ENCODE measurements at places on chromosomes 11 and 22.

- peak; percentile 55 for DNase-seq
Observed at GRCh38 chr11:128686745-128687177, 7.1 kb upstream of the FLI1 start.

- DNase-seq, result no peak
Observed at GRCh38 chr11:122745111-122745510, 89.6 kb downstream of the UBASH3B start.

GRCh38 chr22:32542677-32543357 is 68.2 kb downstream of the FBXO7 start:
- DNase-seq, result no peak

- no peak for DNase-seq
Observed at GRCh38 chr11:29119707-29120618, 896.9 kb downstream of the KCNA4 start.

GRCh38 chr11:71538666-71538990 is 803 bp downstream of the KRTAP5-8 start:
- no peak for DNase-seq

GRCh38 chr11:10087186-10087922 is 206.7 kb downstream of the SBF2 start:
- DNase-seq, result no peak

GRCh38 chr11:88206751-88207150 is 31.5 kb upstream of the RAB38 start:
- DNase-seq, result no peak

- DNase-seq, result no peak
Observed at GRCh38 chr11:17812091-17812864, 77.7 kb downstream of the KCNC1 start.

DNA sequence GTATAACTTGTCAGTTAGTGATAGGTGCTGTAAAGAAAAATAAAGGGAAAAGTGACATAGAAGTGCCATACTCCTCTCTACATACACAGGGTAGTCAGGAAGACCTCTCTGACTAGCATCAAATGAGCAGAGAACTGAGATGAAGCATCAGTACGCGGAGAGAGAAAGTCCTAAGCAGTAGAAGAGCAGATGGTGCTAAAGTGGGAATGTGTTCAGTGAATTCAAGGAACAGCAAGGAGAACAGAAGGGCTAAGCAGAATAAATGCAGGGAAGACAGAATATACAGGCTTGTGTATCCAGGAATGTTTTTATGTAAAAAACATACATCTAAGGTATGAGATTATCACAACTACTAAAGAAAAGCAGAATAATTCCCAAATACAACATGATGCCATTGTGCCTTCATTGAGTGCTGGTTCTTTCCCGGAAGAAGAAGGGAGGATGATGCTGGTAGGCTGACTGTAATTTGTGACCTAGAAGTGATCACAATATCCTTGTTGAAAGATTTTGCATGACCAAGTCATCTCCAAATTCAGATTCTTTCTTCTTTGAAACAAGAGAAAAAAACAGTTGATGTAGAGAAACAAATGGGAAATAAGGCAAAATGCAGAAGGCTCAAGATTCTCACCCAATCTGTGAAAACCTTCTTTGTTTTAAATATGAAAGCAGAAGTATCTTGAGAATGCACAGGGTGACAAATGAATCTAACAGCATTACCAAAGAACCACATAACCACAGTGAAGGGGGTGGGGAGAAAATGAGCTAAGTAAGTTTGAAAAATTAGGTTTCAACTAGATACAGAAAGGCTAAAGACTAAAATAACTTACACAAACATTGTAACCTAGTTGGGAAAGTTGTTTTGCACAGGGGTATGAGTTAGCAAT is 20.5 kb downstream of the MRE11 start:
- no peak for DNase-seq

DNA sequence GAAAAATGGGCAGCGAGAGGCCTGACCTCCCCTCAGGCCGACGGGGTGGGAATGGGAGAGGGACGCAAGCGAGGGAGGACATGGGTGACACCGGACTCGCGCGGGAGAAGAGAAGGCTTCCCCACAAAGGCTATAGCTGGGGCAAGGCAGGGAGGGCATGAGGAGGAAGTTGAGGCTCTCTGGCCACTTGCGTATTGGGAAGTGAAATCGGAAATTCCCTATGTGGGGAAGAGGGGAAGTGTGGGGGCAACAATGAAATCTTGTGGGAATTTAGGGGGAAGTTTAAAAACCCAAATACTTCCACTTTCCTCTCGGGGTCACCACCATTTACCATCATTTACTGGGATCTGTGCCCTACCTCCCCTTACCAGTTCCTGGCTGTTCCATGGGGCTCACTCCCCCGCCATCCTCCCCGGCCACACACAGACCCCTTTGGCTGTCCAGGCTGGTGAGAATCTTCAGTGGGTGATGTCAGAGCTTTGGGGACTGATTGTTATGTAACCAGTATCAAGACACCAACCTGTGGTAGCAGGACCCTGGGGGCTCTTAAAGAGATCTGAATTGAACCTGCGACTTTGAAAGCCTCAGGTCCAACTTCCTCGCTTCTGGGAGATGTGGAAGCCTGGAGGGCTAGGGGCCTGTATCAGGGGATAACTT is 951 bp upstream of the EHD1 start:
- DNase-seq, result no peak

- no peak for DNase-seq
Observed at GRCh38 chr11:67284811-67285540, 4.1 kb upstream of the ANKRD13D start.

DNA sequence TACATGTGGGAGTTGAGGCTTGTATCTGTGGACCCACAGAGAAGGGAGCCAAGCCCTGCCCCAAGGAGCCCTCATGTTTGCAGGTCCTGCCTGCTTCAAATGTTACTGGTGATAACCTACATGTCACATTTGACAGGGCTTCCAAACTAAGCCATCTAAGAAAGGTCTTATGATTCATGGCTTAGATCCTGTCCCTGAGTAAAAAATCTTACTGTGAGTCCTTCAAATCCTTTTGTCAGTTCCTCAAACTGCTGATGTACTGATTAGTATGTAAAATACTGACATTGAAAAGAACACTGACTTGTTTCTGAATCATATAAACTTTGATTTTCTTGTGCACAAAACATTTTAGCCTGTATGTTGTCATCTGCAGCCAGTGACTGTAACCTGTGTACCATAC is 1.0 kb upstream of the PANX1 start:
- DNase-seq, result no peak

DNA sequence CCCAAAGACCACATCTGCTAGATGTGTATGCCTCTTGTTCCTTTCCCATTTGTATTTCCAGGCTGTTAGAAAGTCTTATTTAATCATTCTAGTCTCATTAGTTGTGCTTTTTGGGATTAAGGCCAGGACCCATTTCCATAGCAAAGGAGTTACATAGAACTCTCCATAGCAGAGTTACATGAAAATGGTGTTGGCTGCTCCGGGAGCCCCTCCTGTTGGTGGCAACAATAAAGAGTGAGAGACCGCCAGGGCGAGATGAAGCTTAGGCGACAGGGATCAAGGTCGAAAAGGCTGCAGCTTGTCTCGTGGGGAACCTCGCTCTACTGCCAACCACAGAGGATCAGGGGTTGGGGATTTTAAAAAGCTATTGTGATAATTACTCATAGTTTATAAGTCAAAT is 58.3 kb downstream of the GRIK4 start:
- DNase-seq, result no peak

- no peak for DNase-seq
Observed at GRCh38 chr11:105032495-105032894, 2.4 kb downstream of the CASP1 start.

DNA sequence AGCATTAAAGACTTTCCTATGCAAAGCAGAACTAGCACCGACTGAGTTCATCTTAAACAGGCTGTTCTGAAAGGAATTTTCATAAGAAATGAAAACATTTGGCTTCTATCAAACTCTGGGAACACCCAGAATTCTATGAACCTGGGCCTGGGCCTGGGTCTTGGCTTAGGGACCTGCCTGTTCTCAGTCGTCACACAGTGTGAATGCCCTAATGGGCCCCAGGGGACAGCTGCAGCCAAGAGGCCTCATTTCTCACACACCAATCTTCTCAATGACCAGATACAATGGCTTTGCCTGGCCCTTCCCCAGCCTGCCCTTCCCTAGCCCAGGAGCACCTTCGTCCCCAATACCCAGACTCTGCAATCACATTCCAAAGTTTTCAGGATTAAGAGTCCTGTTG is 234.9 kb upstream of the ARHGAP20 start:
- no peak for DNase-seq

- no peak for DNase-seq
Observed at GRCh38 chr11:121615501-121615900, 162.7 kb upstream of the SORL1-AS1 start.

DNA sequence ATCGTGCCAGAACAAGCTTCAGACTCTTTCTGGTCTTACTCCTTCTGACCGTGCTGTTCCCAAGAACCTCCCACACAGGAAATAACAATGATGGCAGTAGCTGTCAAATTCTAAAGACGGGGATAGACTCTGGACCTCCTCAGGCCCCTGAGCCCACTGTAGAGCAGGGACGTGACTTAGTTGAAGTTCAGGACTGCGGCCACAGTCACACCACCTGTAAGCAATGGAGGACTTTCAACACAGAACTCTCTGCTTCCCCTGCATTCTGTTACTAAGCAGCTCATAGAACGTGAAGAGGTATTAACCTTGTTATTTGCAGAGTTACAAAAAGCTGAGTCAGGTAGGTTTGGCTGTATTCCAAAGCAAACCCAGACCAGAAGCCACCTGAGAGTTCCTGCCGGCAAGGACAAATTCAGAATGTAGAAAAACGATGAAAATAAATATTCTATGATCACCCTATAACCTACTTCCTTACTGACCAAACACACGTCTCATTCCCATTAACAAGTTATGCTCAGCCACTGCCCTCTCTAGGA is 12.7 kb downstream of the TMEM45B start:
- no peak for DNase-seq

- DNase-seq, result no peak
Observed at GRCh38 chr11:128232588-128232987, 354.8 kb downstream of the ETS1 start.

DNA sequence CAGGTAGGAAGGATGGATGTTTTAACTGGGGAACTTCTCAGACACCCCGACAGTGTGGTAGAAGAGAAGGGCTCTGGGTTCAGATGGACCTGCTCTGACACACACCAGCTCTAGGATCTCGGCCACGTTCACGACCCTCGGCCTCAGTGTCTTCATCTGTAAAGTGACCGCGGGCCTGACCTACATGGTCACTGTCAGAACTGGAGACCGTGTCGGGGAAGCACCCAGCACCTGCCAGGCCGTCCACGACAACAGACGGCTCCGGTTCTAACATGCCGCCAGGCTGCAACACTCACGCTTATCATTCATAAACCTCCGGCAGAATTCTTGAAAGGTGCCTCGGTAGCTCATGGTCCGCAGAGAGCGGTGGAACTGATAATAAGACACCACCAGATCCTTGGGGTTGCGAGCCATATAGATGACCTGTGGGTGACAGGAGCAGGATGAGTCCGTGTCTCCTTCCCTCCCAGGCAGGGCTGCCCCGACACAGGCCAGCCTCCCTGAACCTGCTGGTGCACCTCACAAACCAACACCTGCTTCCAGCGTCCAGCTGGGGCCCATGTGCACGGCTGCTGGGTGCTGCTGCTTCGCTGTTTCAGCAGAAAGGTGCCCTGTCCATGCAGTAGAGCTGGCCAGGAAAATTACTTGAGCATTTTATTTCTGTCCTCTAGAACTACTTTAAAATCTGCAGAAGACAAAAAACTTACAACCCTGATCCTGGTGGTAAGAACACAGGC is 23.6 kb downstream of the SULT4A1 start:
- no peak for DNase-seq

DNA sequence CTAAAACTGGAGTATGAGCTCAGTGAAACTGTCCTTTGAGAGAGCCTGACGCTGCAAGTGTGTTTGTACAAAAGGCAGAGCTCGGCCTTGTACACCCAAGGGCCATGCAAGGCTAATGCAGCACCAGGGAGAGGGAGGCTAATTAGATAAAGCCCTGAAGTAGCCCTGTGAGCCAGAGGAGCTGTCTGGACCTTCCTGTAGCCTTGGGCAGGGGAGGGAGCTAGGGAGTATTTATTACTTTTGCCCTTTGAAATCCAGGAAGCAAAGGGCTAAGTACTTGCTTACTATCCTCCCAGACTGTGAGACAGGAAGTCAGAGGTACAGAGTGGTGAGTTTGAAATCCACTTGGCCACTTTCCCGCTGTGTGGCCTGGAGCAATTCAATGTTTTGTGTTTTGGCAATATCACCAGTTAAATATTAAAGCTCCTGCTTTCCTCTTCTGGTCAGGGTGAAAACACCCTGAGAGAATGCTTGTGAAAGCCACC is 10.2 kb upstream of the LDHA start:
- DNase-seq, result no peak

- DNase-seq, result no peak
Observed at GRCh38 chr11:2325719-2326118, 23.9 kb downstream of the TSPAN32 start.

GRCh38 chr11:111520560-111520959 is 6.0 kb downstream of the HOATZ start:
- no peak for DNase-seq

GRCh38 chr22:42549331-42550060 is 4.3 kb upstream of the SERHL2 start:
- DNase-seq, result no peak

GRCh38 chr22:27032091-27032761 is 374.8 kb downstream of the MIAT start:
- DNase-seq, result peak; percentile 94

- DNase-seq, result no peak
Observed at GRCh38 chr22:47127441-47127871, 365.0 kb downstream of the TBC1D22A start.

DNA sequence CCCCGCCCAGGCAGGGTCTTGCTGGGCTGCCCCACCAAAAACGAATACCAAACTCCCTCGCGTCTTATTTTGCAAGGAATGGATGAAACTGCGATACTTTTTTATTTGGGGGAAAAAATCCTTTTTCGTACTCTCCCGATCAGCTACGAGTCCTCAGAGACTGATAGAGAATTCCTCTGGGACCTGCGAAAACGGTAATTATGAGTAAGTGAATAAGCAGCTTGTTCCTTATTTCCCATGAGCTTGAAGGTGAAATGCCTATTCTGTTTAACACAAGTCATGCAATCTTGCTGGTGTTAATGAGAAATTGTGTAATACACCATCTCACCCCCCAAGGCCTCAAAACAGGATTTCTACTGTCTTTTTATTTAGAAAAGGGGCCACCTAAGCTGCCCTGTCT is 5.5 kb downstream of the GRK3 start:
- DNase-seq, result no peak

Data from NCI-H524 (cell line).